ENCODE measurements at places on chromosomes 6 and 20.

- DNase-seq = no peak
Observed at GRCh38 chr6:167550941-167551627, 226.2 kb downstream of the TTLL2 start.

DNA sequence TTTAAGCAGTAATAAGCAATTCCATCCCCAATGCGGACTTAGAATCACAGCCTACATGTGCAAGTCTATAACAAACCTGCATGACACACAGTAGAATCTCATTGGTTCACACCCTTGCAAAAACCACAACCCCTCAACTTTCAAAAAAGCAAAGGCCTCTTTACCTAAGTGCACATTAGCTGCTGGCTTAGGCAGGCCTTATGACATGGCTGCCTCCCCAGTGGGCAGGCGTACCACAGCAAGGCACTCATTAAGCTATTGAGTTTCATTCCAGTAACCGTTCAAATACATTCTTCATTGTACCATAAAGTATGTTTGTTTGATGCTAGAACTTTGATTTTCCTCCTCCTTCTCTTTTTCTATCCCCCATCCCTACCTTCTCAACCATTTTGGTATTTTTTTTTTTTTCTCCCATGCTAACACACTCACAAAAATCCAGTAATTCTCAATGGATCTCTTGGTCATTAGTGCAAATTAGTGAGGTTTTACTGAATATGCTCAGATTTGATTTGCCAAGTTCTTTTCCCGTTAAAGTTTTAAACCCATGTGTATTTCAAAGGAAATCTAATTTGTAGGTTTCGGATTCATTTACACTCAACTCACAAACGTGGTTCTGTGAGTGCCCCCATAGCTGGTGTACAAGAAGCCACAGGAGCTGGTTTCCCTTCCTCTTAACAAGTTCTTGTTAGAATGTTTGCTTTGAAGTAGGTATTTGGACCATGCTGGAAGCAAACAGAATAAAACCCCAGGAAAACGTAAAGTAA, 460.4 kb upstream of the RUNX2 start:
- DNase-seq = no peak

DNA sequence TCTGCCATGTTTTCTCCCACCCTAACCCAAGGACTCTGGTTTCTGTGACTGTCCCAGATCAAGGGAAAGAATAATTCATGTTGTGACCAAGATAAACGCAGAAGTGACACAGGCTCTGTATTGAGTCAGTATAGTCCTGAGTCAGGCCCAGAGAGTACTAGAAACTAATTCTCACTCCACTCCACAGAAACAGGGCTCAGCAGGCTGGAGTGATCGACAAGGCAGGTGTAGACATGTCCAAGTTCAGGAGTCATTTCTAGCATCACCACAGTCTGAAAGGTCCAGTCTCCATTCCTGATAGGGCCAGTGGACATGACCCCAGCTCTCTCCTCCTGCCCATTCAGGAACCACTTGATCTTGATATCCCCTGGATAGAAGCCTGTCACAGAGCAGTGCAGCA, 2.7 kb downstream of the HLA-DOB start:
- DNase-seq = no peak

GRCh38 chr6:43812850-43813578, 43.0 kb downstream of the VEGFA start:
- peak; percentile 53 for DNase-seq

DNA sequence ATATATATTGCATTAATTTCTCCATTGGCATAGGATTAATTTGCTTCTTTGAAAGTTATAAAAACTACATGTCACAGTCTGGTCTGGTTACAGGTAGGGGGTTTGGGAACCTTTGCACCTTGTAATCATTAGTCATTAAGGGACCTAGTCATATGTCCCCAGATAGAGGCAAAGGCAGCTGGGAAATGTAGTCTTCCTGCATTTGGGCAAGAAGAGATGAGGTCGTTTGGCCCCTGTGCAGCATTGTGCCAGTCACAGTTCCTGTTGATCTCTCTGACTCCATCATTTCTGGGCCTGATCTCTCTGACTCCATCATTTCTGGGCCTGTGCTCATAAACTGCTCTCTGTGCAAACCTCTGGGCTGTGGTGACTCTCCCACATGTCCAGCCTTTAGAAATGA, 73.2 kb downstream of the BCKDHB start:
- DNase-seq = peak; percentile 5

GRCh38 chr6:156731396-156731795, 45.8 kb upstream of the ARID1B start:
- no peak for DNase-seq

GRCh38 chr20:22289442-22289841, 294.9 kb downstream of the FOXA2 start:
- DNase-seq = no peak

DNA sequence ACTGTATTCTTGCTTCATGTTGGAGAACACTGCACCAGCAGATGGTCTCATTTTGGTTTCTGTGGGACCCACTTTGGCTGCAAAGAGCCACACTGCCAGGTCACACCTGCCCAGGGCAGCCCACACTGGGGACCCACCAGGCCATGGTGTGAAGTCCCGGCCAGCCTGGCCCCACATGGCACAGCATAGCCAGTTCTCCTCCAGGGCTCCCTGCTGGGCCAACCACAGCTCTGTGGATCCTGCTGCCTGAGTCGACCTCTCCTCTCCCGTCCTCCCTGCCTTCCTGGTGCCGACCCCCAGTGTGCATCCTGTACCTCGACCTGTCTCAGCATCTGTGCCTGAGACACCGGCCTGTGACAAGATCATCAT, 3.0 kb downstream of the ARFRP1 start:
- DNase-seq = no peak

DNA sequence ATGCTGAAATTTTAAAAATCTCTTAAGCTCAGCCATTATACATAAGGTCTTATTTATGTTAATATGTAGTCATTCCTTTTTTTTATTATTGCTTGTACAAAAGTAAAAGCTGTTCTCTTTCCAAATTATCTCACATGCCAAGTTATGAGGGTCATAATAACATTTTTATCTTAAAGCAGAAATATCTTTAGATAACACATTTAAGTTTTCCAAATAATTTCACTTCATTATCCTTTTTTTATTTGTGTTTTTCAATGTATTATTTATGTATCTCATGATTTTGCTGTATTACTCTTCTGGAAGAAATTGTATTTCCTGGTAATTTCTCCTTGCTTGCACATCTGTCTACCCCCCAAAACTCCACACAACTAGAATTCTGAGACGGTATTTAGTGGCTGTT, 461.1 kb upstream of the SOX4 start:
- no peak for DNase-seq

DNA sequence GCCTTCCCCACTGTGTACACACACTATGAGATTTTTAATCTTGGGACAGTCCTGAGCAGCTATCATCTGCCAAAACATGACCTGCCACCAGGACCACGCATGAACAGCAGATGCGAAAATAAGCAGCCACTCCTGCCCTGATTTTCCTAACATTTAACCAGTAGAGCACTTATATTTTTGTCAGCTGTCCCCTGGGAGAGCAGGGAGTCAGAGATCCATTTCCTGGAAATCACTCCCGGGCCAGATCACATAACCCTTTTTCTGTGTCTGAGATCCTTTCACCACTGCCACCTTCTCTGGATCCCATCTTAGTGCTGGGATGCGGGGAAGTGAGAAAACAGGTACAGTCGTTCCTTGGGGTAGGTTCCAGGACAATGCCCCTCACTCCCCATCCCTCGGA, 5.7 kb downstream of the SDCBP2 start:
- DNase-seq = no peak

- no peak for DNase-seq
Observed at GRCh38 chr6:6683969-6684833, 95.7 kb downstream of the LY86 start.

DNA sequence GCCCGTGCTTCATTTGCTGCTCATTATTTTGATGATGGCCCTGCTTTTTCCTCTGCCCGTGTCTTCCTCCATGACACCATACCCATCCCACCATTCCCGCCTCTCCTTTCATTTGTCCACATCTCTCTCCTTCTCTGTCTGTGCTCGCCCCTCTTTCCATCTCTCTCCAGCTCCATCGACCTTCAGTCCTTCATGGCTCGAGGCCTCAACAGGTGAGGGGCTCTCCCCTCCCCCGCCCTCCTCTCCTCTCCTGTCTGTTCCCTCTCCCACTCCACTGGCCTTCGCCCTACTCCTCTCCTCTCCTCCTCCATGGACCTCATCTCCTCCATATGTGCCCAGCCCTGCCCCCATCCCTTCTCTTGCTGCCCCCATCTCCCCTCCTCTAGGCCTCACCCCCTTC, 12.1 kb upstream of the ZBTB9 start:
- no peak for DNase-seq

DNA sequence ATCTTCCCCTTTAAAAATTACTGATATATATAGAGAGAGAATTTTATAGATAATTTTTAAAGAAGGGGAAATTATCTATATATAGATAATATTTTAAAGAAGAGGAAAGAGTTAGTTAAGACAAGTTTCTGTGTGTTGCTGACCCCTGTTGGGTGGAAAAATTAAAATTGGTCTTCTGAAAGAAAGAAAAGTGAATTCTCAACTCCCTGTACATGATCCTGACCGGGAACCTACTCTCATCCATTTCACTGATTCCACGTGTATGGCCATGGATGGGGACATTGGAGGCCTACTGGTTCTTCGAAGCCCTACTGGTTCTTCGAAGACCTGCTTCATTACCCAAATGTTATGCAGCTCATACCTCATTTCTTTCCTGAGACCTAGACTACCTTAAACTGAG, 53.0 kb upstream of the TCF21 start:
- DNase-seq = no peak

DNA sequence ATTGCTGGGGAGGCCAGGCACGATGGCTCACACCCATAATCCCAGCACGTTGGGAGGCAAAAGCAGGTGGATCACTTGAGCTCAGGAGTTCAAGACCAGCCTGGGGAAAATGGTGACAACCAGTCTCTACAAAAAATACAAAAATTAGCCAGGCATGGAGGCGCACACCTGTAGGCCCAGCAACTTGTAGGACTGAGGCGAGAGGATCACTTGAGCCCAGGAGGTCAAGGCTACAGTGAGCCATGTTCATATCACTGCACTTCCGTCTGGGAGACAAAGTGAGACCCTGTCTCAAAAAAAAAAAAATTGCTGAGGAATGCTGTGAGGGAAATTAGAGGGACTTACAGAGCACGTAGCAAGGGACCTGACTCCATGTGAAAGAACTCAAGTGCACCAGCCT, 40.8 kb upstream of the ID1 start:
- no peak for DNase-seq

- DNase-seq = peak; percentile 45
Observed at GRCh38 chr6:164911873-164912580, 397.4 kb downstream of the C6orf118 start.

DNA sequence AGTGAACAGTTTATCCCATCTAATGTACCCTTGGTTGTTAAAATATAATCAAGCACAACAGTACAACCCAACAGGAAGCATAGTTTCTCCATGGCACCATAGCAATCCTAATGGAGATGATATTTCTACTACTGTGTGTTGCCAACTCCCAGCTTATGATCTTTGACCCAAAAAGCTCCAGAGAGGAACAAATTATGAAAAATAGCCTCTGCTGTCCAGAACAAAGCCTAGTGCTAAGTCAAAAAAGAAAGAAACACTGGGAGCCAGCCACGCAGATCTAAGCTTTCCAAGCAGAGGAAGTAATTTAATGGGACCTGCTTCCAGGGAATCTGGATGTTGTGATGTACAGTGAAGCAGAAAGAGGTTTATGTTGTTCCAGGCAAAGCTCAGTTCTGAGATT, 52.2 kb upstream of the TASP1 start:
- no peak for DNase-seq

- DNase-seq = no peak
Observed at GRCh38 chr6:5599127-5599526, 337.8 kb downstream of the FARS2 start.

DNA sequence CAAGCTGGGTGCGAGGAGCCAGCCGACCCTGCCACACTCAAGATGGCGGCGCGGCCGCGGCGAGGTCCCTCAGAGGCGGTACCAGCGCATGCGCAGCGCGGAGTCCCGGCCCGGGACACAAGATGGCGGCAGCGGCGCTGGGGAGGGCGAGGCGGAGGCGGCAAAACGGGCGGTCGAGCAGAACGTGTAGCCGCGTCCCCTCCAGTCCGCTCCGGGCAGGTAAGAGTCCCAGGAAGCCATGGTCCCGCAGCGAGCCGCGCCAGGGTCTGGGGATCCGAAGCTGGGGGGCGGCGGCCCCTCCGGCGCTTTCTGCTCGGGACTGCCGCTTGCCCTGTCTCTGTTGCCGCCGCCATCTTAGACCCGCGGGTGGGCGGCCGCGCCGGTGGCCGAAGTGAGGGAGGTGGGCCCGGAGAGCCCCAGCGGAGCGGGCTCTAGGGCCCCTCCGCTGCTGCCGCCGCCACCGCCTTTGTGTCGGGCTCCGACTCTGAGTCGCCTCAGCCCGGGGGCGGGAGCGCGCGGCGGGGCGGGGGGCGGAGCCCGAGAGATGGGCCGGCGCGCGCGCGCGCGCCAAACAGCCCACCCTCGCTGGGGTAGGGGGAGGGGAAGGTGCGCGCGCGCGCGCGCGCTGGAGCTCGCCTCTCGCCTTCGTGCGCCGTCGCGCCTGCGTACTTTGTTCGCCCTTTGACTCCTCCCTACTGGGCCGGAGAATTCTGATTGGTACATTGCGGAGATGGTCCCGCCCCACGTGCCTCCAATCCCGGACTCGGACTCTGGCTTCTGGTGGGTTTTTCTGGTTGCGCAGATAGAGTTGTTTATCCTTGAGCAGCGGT, at the start of gene PCIF1:
TSS of gene PCIF1 (plus strand) at position 98 of the 830 bp plus-strand sequence. CDS start 4,317 bp downstream, outside the sequence.
- peak; percentile 98 for DNase-seq

All from RPMI8226 (cell line).